CD4-positive, alpha-beta T cell treated with Interleukin-17A for 1 hour (primary cell): ENCODE measurements at places on chromosomes 1 and 21.
A peak's percentile ranks its signal among the peaks of the same experiment; 100 is the strongest.

GRCh38 chr1:175376194-175376593, 183.6 kb upstream of the KIAA0040 start:
- DNase-seq, result no peak

- no peak for DNase-seq
Measured at GRCh38 chr1:110012100-110012780, 22.2 kb upstream of the STRIP1 start.

- DNase-seq, result no peak
Measured at GRCh38 chr1:39167632-39168209, 36.8 kb upstream of the MACF1 start.

DNA sequence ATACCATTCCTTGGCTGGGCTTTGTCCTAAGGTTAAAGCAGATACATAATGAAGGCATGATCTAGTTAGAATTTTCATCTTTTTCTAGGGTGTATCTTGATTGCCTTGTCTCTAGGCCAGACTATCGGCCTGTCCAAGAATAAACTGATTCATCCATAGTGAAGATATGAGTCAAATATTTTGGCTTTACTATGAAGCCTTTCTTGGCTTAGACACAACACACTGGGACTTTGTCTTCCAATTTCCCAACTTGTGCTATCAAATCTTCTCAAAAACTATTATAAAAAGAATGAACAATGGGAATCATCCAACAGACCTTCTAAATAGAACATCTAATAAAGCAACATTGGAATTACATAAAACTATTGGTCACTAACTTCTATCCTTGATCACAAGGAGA, 64.8 kb downstream of the WARS2 start:
- DNase-seq, result no peak

- no peak for DNase-seq
Measured at GRCh38 chr1:94582565-94582964, 41.0 kb upstream of the F3 start.

DNA sequence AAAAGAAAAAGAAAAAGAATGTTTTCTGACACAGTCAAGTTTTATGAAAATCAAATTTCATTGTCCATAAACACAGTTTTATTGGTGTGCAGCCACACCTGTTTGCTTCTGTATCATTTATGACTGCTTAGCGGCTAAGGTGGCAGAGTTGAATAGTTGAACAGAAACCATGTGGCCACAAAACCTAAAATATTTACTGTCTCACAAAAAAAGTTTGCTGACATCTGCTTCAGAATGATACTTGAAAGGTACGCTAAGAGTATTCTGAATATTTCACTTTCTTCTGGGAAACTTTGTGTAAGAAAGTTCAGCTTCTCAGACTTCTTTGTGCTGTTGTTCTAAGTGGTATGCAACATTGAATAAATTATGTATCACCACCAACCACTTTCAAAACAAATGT, 6.2 kb downstream of the KCNK1 start:
- DNase-seq, result no peak

- no peak for DNase-seq
Measured at GRCh38 chr1:57713501-57713900, 289.6 kb upstream of the DAB1 start.

DNA sequence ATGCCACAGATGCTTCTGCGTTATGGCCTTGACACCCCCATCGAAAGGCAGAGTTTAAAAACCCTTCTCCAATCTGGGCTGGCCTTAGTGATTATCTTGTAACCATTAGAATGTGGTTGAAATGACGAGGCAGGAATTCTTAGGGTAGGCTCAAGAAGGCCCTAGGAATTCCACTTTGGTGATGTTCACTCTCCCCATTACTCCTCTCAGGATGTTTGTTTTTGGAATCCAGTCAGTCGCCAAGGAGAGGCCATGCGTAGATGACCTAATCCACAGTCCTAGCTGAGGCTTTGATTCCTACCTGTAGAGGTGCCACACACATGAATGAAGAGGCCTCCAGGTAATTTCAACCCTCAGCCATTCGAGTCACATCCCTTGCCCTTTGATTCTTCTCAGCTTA, 318.2 kb downstream of the NEGR1 start:
- no peak for DNase-seq

DNA sequence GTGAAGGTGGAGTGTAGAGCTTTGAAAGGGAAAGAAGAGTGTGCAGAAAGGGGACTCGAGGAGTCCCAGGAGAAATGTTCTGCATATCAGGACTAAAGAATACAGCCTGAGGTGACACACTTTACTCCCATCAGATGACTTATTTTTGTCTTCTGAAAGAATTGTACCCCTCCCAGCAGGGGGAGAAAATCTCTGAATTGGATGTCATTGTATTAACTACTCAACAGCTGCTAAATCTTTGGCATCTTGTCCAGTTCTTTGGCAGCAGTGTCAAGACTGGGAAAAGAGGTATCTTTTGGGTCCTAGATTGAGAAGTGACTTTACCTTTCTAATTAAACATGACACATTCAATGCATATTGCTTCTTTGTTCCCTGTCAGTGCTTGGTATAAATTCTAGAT, 18.9 kb downstream of the UBE4B start:
- no peak for DNase-seq

GRCh38 chr1:180611016-180611930, 20.5 kb upstream of the XPR1 start:
- no peak for DNase-seq

GRCh38 chr1:32246888-32247273, at the start of gene FAM167B:
TSS of gene FAM167B (plus strand) at chr1:32247222. CDS start at chr1:32247422, 200 bp downstream.
- DNase-seq, result no peak

- DNase-seq, result no peak
Measured at GRCh38 chr1:247110627-247111258, 6.6 kb upstream of the ZNF669 start.

- peak; percentile 49 for DNase-seq
Measured at GRCh38 chr1:156814571-156815260, 1.9 kb downstream of the SH2D2A start.

GRCh38 chr1:97553971-97554370, 366.9 kb downstream of the DPYD start:
- no peak for DNase-seq

GRCh38 chr21:44356160-44356559, 2.7 kb downstream of the TRPM2 start:
- DNase-seq, result no peak

GRCh38 chr1:71979882-71980281, 302.5 kb downstream of the NEGR1 start:
- DNase-seq, result no peak

GRCh38 chr1:169363046-169363730, 4.4 kb downstream of the NME7 start:
- peak; percentile 37 for DNase-seq

DNA sequence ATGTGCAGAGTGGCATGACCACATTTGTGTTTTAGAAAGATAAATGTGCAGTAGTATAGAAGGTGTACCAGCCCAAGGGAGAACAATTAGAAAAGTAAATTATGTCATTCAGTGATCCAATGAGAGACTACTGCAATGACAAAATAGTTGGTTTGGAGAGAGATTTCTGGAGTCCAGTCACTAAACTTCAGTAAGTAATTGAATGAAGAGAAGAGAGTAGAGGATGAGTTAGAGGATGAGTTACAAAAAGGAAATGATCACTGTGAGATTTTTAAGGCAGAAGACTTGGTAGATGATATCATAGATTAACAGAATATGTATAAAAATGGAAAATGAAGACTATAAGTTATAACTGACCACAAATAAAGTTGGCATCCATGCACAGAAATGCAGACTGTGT, 8.4 kb downstream of the CR2 start:
- DNase-seq, result no peak

DNA sequence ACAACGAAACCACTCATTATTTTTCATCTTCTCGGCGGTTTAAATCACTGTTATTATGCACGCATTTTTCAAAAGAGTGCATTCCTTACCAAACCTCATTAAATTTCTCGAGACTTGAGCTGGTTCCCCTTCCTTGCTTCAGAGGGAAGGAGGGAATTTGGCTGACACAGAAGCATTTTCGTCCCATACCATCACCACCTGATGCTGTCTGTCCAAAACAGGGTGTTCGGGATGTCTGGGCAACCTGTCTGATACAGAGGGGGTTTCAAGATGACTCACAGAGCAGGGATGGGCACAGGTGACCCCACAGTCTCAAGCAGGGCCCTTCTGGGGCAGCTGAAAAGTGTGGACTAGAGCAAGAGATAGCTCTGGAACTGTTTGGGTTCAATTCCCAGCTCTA, 12.3 kb upstream of the RCC2 start:
- DNase-seq, result no peak

- DNase-seq, result no peak
Measured at GRCh38 chr1:48794816-48795215, 18.1 kb upstream of the BEND5 start.
